NCI-H187 treated with DMSO at 0.1 percent for 48 hours (cell line): ENCODE measurements at places on chromosomes 1 and 21.

DNA sequence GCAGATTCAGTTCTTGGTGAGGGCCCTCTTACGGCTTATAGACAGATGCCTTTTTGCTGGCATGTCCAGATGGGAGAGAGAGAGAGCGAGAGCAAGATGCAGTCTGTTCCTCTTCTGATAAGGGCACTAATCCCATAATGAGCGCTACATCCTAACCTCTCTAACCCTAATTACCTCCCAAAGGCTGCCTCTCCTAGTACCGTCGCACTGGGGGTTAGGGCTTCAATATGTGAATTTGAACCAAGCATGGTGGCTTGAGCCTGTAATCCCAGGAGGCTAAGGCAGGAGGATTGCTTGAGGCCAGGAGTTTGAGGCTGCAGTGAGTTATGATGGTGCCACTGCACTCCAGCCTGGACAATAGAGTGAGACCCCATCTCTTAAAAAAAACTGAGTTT, 10.5 kb upstream of the SDE2 start:
- no peak for DNase-seq

GRCh38 chr1:11434501-11434900, 44.5 kb upstream of the DISP3 start:
- DNase-seq: no peak

- DNase-seq: no peak
Measured at GRCh38 chr1:225881081-225881958, 860 bp downstream of the TMEM63A start.

GRCh38 chr1:229945795-229946194, 121.2 kb upstream of the GALNT2 start:
- no peak for DNase-seq

GRCh38 chr1:25936947-25937346, 30.7 kb upstream of the STMN1 start:
- no peak for DNase-seq

DNA sequence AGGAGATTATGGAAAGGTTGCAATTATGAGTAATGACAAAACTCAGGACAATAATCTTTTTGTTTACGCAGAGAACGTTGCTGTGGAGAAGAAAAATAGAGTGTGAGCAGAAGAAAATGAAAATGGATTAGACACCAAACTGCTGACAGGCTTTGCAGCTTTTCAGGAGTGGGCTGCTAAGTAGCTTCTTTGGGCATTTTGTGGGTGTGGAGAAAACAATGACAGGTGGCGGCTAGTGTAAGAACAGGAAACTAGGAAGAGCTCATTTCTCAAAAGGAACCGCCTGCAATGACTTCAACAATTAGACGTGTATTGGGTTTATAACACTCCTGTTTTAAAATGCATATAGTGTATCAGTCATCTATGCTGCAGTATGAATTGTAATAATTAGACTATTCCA, 18.3 kb upstream of the PALMD start:
- DNase-seq: no peak

DNA sequence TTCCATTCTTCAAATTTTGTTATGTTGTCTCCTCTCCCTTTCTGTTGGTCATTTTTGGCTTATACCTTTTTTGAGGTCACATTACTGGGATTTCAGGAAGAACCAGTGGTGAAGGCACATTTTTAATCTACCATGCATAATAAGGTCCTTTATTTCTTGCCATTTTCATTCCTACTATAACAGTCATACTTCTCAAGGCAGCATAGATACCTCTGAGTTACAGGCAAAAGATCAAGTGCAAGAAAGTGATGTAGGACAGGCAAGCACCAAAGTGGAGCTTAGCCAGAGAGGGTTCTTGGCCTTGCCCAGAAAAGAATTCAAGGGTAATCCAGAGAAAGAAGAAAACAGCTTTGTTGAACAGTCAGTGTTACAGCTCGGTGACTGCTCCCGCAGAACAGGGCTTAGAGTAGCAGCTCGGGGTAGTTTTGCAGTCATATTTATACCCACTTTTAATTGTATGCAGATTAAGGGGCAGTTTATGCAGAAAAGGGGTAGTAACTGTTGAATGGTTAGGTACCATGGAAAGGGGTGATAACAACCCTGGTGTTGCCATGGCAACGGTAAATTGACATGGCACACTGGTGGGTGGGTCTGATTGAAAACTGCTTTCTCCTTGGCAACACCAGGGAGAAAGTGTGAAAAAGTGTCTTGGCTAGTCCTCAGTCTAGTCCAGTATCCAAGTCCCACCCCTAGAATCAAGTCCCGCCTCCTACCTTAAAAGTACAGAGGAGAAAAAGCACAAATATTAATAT, 39.6 kb upstream of the DOCK7 start:
- no peak for DNase-seq

DNA sequence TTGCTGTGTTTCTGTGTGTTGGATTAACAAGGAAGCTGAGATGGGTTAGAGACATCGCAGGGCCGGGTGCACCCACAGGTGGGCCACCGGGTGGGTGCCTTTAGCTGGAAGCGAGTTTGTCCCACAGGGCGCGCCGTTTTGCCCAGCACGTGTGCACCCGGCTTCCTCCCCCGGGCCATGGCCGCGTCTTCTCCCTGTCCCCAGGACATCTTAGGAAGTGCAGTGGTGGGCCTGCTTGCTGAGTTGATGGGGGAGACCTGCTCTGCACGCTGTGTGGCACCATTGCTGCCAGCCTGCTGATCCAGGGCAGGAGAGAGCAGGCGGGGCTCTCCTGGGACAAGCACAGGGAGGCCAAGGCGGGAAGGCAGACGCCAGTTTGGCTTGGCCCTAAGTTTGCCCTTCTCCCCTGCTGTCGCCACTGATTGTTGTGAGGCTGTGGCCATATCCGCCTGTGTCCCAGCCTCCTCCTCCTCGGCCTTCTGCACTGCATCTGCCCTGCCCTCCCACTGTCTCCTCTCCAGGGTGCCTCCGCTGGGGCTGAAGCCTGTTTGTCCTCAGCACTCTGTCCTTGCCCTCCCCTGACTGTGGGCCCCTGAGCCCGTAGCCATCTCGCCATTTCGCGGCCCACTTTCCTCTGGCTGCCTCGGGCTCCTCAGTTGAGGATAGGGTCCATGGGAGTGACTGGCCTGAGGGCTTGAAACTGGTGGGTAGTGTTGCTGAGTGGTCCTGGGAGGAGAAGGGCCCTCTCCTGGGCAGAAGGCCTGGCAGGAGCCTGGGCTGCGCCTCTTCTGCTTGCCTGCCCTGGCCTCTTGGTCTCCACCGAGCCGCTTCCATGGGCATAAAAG, 47.6 kb downstream of the PKNOX1 start:
- DNase-seq: no peak

DNA sequence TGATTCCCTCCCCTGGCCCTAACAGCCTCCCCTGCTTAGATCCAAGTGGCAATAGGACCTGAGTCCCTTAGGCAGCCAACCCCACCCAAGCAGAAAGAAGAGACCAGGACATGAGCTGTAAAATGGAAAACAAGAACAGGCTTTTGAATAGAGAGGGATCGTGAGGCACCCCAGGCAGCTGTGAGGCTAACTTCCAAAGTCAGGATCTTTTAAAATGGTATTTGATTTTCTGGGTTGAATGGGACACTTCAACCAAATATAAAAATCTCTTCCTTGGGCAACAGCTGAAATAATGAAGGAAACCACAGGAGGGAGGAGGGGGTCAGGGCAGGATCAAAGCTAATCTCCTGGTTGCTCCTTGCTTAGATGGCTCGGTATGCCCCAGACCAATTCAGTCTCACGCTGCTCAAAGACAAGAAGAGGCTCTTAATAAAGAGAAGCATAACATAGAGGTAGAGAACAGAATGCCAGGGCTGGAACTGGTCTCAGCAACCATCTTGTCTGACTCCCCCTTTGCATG, 28.6 kb upstream of the AVPR1B start:
- DNase-seq: no peak

- no peak for DNase-seq
Measured at GRCh38 chr1:25875856-25876692, 566 bp upstream of the PAQR7 start.

GRCh38 chr1:49190138-49190537, 413.4 kb upstream of the BEND5 start:
- no peak for DNase-seq

- DNase-seq: no peak
Measured at GRCh38 chr1:86259390-86259789, 102.8 kb upstream of the COL24A1 start.

DNA sequence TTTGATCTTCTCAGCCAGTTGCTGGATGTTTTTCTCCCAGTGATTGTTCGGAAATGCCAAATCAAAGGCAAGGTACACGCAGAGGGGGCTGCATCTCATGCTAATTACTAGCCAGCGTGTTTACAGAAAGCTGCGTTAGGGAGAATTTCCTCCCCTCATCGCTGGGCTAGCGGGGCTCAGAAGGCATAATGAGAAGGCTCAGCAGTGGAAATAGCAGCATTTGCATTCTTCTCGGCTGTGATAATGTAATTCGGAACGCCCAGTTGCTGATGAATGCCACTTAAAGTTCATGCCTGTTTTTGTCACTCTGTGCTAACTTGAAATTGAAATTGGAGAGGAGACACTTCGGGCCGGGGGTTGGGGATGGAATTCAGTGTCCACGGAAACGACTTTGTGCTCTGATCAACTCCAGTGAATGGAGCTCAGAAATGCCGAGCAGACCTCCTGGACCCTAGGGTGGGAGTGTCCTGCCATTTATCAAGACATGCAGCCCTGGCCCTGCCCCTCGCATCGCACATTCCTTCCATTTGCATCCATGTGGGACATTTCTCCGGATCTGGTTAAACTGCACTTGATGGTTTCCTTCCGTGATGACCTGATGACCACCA, 313.4 kb upstream of the C1orf174 start:
- no peak for DNase-seq

DNA sequence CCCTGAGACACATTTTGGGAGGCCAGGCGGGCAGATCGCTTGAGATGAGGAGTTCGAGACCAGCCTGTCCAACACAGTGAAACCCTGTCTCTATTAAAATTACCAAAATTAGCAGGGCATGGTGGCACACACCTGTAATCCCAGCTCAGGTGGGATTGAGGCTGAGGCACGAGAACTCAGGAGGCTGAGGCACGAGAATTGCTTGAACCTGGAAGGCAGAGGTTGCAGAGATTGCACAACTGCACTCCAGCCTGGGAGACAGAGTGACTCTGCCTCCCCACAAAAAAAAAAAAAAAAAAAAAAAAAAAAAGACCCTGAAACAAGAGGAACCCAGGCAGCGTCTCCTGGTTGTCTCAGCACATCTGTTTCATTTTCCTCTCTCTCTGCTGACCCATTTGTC, 24.2 kb downstream of the PGM1 start:
- no peak for DNase-seq

DNA sequence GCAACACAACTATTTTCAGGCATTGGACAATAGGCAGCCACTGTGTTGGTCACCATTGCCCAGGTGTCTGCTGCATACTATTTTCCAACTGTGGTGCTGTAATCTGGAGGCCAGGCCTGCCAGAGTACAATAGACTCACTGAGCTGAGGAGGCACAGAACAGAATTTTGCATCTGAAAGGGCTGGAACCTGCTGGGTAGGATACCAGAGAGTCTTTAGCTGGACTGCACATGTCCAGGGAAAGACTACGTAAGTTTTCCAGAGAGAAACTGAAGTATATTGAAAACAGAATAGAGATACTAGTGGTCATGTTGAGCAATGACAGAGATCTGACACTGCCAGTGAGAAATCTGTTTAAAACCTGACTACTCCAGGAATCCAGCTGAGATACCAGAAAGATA, 200.8 kb downstream of the RASAL2 start:
- DNase-seq: no peak

- no peak for DNase-seq
Measured at GRCh38 chr1:90187323-90187585, 192.3 kb downstream of the ZNF326 start.

DNA sequence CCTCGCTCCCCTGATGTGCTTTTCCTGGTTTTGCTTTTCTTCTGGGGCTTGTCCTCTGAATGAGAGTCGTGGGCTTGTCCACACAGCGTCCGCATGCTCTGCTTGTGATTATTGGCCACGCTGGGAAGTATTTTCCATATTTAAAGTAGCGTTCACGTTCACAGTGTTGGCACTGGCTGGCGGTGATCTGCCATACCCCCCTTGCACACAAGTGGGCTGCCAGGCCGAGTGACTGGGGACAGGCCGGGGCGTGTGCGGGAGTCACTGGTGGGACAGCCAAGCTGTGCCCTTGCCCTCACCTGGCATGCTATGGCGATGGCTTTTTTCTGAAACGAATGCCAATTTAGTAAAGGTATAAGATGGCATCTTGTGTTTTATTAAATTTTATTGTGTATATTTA, 32.8 kb downstream of the SLC37A1 start:
- no peak for DNase-seq

- DNase-seq: no peak
Measured at GRCh38 chr1:200558866-200559459, 61.6 kb downstream of the KIF14 start.
